ENCODE measurements at places on chromosomes 6 and 20. TPM values are rescaled to one million over a fixed set of nuclear protein-coding genes. Genes with fewer than 3 reads are reported as not detected.
A peak's percentile ranks its signal among the peaks of the same experiment; 100 is the strongest.

DNA sequence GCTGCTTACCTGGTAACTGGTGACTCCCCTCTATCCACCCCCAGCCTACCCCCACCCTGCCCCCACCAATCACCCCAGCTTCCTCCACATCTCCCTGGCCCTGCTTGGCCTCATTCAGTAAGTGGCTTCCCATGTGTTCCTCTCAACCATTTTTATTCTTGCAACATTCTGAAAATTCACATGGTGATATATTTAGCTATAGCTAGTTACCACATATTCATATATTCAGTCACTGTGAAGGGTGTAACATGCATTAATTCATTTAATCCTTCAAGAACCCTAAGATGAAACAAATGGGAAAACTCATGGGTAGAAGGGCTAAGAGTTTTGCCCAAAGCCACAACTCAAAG is 95.4 kb upstream of the CEP85L start:
- DNase-seq: no peak
- H3K4me1 ChIP-seq: peaks cover 8% of the 10 kb centered on the region

- H3K36me3 ChIP-seq: peaks cover 5% of the 10 kb centered on the region
- H3K4me1 ChIP-seq: peaks cover 29% of the 10 kb centered on the region
- H3K27ac ChIP-seq: no peak overlapping the region
- peak overlapping the region; percentile 31 for H3K4me3 ChIP-seq
- no peak for DNase-seq
- peaks cover 10% of the 10 kb centered on the region for H3K27me3 ChIP-seq
Measured at GRCh38 chr20:17572034-17572638, 2.3 kb downstream of the DSTN start.

GRCh38 chr20:40651151-40651550 is 37.9 kb downstream of the MAFB start:
- DNase-seq: no peak
- H3K36me3 ChIP-seq: no peaks in the 10 kb centered on the region
- H3K4me3 ChIP-seq: no peak overlapping the region
- H3K4me1 ChIP-seq: no peaks in the 10 kb centered on the region
- H3K27ac ChIP-seq: no peak overlapping the region

- no peak for DNase-seq
- H3K27ac ChIP-seq: no peak overlapping the region
- H3K27me3 ChIP-seq: peaks cover 3% of the 10 kb centered on the region
- H3K4me3 ChIP-seq: no peak overlapping the region
- H3K36me3 ChIP-seq: no peaks in the 10 kb centered on the region
Measured at GRCh38 chr6:109224107-109224875, 129.0 kb downstream of the CEP57L1 start.

GRCh38 chr6:73665686-73666319 is 12.0 kb upstream of the SLC17A5 start:
- peaks cover 44% of the 10 kb centered on the region for H3K27me3 ChIP-seq
- peaks cover 7% of the 10 kb centered on the region for H3K4me1 ChIP-seq
- H3K4me3 ChIP-seq: no peak overlapping the region
- no peaks in the 10 kb centered on the region for H3K36me3 ChIP-seq
- DNase-seq: no peak

- H3K4me3 ChIP-seq: no peak overlapping the region
- H3K36me3 ChIP-seq: no peaks in the 10 kb centered on the region
Measured at GRCh38 chr20:55576981-55577380, 428.3 kb downstream of the CBLN4 start.

Gene TRIM38
- total RNA-seq: 28.2 TPM

GRCh38 chr20:25046181-25046641 is 11.7 kb downstream of the ACSS1 start:
- peaks cover 37% of the 10 kb centered on the region for H3K4me1 ChIP-seq
- peaks cover 9% of the 10 kb centered on the region for H3K36me3 ChIP-seq
- H3K27ac ChIP-seq: no peak overlapping the region
- no peaks in the 10 kb centered on the region for H3K27me3 ChIP-seq
- H3K4me3 ChIP-seq: no peak overlapping the region

DNA sequence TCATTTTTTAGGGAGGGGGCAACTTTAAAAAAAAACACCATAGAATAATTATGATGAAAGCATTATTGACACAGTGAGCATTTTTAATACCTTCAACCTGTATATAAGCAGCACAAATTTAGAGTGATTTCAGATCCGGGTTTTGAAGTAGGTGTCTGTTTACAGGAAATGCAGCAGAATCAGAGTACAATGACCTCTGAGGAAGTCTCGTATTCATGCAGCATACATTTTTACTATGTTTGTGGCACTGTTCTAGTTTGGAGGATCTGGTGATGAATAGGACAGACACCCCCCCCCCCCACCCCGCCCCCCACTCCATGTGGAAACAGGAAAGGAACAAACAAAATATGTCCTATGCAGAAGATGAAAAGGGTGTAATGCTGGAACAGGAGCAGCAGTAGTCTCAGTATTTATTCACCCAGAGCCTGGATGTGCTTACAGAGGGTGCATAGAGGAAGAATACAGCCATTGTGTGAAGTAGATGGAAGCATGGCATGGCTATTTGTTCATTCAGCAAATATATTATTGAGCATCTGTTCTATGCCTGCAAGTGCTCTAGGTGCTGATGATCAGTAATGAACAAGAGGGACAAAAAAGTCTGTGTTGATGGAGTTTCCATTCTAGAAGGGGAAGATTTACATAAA is 19.7 kb downstream of the VAPB start:
- peak overlapping the region; percentile 14 for H3K4me3 ChIP-seq
- H3K4me1 ChIP-seq: peaks cover 33% of the 10 kb centered on the region
- peaks cover 10% of the 10 kb centered on the region for H3K36me3 ChIP-seq
- H3K27me3 ChIP-seq: no peaks in the 10 kb centered on the region

DNA sequence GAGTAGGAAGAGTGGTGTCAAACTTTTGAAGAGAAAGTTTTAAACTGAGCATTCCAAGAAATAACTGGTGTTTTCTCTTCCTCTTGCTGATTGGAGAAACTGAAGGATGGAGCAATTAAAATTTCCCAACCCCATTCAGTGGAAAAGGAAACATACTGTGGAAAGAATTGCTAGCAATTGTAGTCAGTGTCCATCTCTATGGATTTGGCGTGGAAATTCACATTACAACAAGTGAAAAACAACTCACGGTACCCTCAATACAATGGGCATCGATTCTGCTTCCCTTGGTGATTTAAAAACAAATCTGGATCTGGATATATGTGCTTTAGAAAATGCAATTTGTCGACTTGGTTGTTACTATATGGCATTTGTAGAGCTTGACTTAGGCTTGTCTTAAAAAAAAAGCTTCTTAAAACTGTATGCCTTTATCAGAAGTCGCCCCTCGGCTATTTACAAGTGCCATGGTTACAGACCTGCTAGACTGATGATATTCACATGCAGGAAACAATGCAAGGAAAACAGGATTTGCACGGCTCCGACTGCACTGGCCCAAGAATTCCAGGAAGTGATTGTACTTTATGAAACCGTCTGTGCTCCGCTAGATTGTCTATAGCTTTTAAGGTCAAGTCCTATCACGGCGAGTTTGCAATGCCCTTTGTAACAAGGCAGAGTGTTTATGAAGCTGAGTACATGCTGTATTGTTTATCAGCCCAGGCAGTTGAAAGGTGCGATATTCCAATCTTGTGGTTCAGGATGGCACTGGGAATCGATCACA is 131.7 kb upstream of the PHACTR1 start:
- no peaks in the 10 kb centered on the region for H3K4me1 ChIP-seq
- no peak overlapping the region for H3K4me3 ChIP-seq
- DNase-seq: no peak
- H3K27me3 ChIP-seq: no peaks in the 10 kb centered on the region
- H3K36me3 ChIP-seq: no peaks in the 10 kb centered on the region

Gene SAMD3
- total RNA-seq: 14.3 TPM

Gene TCP11
- total RNA-seq: not detected

GRCh38 chr6:152854086-152854795 is 103.6 kb downstream of the VIP start:
- peaks cover 4% of the 10 kb centered on the region for H3K4me1 ChIP-seq
- H3K27ac ChIP-seq: no peak overlapping the region
- H3K27me3 ChIP-seq: peaks cover 20% of the 10 kb centered on the region
- H3K4me3 ChIP-seq: no peak overlapping the region
- H3K36me3 ChIP-seq: no peaks in the 10 kb centered on the region

- peaks cover 18% of the 10 kb centered on the region for H3K36me3 ChIP-seq
- DNase-seq: peak; percentile 74
- peaks cover 41% of the 10 kb centered on the region for H3K4me1 ChIP-seq
- H3K27me3 ChIP-seq: no peaks in the 10 kb centered on the region
- peak overlapping the region; percentile 80 for H3K27ac ChIP-seq
- H3K4me3 ChIP-seq: no peak overlapping the region
Measured at GRCh38 chr20:2865630-2866029, 7.7 kb upstream of the PTPRA start.

Gene RAMACL
- 0.14 TPM for total RNA-seq

GRCh38 chr6:136963259-136963658 is 41.2 kb downstream of the SLC35D3 start:
- peaks cover 53% of the 10 kb centered on the region for H3K27me3 ChIP-seq
- no peak overlapping the region for H3K4me3 ChIP-seq
- H3K4me1 ChIP-seq: peaks cover 5% of the 10 kb centered on the region
- H3K36me3 ChIP-seq: no peaks in the 10 kb centered on the region

Gene TTLL9
- not detected for total RNA-seq

DNA sequence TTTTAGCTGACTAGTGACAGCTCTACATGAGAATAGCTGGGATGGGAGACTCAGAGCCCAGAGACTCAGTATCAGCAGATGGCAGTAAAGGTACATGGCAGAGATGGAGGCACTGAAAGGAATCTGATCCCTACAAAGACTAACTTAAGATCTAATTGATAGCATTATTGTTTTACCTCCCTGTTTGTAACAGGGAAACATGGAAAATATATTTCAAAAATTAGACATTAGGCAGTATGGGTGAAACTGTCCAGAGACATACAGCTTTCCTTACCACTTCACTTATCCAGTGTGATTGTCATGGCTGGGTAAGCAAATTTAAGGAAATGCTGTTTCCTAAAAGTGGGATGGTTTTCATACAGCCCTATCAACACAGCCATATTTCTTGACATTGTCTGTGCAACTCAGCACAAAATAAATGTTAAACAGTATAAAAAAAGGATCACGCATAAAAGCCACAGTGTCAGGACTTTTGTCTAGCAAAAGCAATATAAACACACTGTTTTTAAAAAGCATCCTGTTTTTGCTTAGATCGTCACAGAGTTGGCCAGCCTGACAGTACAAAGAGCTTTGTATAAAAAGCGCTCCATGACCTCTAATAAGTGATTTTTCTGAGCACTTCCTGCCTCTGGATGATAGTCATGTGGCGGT is 376.9 kb downstream of the PHF3 start:
- H3K36me3 ChIP-seq: no peaks in the 10 kb centered on the region
- no peak overlapping the region for H3K27ac ChIP-seq
- no peak overlapping the region for H3K4me3 ChIP-seq
- peaks cover 2% of the 10 kb centered on the region for H3K4me1 ChIP-seq

GRCh38 chr6:5665667-5666066 is 341.1 kb downstream of the NRN1 start:
- no peak for DNase-seq
- no peak overlapping the region for H3K4me3 ChIP-seq
- no peak overlapping the region for H3K27ac ChIP-seq
- H3K27me3 ChIP-seq: no peaks in the 10 kb centered on the region

Gene RBM24
- not detected for total RNA-seq

DNA sequence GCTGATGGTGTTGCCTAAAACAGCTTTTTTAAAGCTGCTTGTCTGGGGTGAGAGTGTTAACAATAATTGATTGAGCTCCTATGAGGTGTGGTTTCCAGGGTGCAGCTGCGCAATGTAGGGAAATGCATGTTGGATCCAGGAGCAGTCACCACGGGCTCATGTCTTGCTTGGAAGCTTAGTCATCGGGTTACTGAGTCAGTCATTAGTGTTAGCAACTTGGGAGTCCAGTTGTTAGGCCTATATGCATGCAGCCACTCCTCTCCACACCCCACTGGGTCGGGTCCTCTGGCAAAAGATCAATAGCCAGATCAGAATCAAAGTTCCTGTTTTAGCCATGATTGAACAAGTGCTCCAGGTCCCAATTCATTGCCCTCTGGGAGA is 271.7 kb upstream of the CHD6 start:
- H3K27me3 ChIP-seq: no peaks in the 10 kb centered on the region
- no peaks in the 10 kb centered on the region for H3K4me1 ChIP-seq
- no peak for DNase-seq
- no peak overlapping the region for H3K4me3 ChIP-seq
- H3K36me3 ChIP-seq: no peaks in the 10 kb centered on the region

Gene NMBR
- total RNA-seq: not detected

- no peaks in the 10 kb centered on the region for H3K4me1 ChIP-seq
- peaks cover 5% of the 10 kb centered on the region for H3K36me3 ChIP-seq
- H3K27me3 ChIP-seq: no peaks in the 10 kb centered on the region
- no peak overlapping the region for H3K27ac ChIP-seq
- no peak for DNase-seq
- no peak overlapping the region for H3K4me3 ChIP-seq
Measured at GRCh38 chr20:13420625-13421024, 199.6 kb downstream of the ISM1 start.

DNA sequence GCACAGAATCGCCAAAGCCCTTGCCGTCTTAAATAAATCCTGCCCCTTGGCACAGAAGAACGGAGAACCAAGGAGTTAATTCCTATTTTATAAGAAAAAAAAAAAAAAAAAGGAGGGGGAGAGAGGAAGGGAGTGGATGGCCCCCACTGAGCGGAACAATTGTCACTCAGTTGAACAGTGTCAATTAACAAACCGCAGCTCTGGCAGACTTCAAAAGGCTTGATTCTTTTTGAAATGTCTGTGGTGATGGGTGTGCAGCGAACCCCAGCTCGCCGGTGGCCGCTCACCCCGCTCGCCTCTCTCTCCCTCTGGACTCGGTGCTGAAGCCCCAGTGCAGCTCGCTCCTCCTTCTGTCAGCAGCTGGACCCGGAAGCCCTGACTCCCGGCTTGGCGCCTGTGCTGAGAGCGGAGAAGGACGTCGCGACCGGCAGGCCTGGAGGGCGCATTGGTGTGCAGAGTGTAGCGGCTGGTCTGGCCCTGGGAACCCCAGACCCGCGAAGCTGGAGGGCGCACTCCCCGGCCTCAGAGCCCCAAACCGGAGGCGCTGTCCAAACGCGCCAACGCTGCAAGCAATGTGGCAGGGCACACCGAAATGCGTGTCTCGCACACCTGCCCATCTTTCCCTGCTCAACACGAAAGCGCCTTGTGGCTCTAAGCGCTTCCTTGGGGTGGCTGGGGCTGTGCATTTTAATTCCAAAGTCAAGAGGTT is 3.4 kb downstream of the LINC00237 start:
- peak overlapping the region; percentile 72 for H3K4me3 ChIP-seq
- DNase-seq: peak; percentile 68
- peaks cover 2% of the 10 kb centered on the region for H3K36me3 ChIP-seq
- H3K27me3 ChIP-seq: peaks cover 82% of the 10 kb centered on the region

DNA sequence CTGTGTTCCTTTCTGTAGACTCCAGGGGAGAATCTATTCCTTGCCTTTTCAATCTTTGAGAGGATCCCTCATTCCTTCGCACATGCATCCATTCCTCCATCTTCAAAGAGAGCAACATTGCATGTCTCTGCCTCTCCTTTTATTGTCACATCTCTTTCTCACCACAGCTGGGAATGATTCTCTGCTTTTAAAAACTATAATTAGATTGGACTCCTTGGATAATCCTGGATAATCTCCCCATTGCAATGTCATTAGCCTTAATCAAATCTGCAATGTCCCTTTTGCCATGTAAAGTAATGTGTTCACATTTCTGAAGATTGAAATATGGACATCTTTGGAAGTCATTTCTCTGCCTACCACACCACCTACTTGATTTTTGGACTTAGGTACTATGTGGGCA is 750.1 kb downstream of the COL12A1 start:
- no peaks in the 10 kb centered on the region for H3K36me3 ChIP-seq
- H3K27ac ChIP-seq: no peak overlapping the region
- no peaks in the 10 kb centered on the region for H3K27me3 ChIP-seq
- H3K4me1 ChIP-seq: no peaks in the 10 kb centered on the region
- no peak overlapping the region for H3K4me3 ChIP-seq

Gene ZNF311
- 0.26 TPM for total RNA-seq

GRCh38 chr20:10654630-10655029 is 19.2 kb downstream of the JAG1 start:
- no peak overlapping the region for H3K27ac ChIP-seq
- H3K36me3 ChIP-seq: no peaks in the 10 kb centered on the region
- H3K4me3 ChIP-seq: no peak overlapping the region
- peaks cover 35% of the 10 kb centered on the region for H3K27me3 ChIP-seq
- peaks cover 3% of the 10 kb centered on the region for H3K4me1 ChIP-seq
